ENCODE measurements at places on chromosomes 7 and 10.

- DNase-seq = no peak
Observed at GRCh38 chr7:33157311-33157710, 27.9 kb downstream of the BBS9 start.

DNA sequence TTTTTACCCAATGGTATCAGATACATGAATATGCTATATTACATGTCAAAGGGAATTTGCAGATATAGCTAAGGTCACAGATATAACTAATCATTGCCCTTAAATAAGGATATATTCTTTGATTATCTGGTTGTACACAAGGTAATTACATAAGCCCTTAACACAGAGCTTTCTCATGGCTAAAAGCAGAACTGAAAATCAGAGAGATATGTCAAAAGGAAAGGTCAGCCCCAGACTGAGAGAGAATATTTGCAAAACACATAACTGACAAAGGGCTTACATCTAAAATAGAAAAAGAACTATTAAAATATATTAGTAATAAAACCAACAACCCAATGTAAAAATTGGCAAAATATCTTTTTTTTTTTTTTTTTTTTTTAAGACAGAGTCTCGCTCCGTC, 1029.5 kb upstream of the LRRN3 start:
- no peak for DNase-seq

DNA sequence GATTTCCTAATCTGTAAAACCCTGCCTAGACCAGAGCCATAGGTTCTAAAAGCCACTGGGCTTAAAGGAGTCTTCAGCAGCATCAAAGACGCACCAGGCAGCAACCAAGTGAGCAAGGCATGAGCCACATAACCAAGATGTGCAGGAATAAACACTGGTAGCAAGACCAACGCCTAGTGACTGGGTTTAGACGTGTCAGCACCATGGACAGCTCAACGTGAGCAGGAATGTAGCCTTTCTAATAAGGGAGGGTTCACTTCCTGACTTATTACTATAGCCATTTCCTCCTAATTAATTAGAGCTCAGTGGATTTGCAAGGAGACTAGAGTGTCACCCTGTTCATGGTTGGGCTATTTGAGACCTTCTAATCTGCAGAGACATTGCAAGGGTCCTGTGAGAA, 223.7 kb downstream of the LHFPL3 start:
- DNase-seq = peak; percentile 70

DNA sequence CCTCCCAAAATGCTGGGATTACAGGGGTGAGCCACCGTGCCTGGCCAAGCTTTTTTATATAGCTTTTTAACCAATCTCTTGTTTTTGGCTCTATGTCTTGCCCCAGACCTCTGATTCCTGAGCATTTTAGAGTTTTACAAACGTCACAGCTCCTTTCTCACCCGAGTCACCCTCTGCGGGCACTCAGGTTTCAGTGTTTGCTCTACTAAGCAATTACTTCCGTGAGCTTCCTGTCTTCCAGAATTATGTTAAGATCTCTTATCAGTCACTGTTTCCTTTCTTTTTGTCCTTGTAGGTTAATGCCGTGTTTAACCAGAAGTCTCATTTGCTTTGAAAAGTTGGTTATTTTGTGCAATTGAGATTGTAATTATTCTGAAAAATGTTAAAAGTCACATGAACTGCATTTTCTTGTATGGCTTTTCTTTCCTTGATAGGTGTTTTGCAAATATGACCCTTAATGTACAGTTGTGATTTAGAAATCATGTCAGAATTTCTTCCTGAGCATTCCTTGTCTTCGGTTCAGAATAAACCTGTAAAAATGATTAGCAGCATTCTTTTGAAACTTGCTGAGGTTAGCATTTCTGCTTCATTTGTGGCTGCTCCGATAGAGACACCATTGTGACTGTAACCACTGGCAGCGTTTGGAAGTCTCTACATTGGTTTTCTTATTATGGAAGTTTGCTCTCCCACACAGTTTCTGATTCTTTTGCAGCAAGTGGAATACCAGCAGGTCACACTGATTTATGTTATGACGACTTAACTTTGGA, 4.5 kb upstream of the HKDC1 start:
- DNase-seq = no peak

- DNase-seq = no peak
Observed at GRCh38 chr10:51897560-51897959, 198.2 kb upstream of the CSTF2T start.

DNA sequence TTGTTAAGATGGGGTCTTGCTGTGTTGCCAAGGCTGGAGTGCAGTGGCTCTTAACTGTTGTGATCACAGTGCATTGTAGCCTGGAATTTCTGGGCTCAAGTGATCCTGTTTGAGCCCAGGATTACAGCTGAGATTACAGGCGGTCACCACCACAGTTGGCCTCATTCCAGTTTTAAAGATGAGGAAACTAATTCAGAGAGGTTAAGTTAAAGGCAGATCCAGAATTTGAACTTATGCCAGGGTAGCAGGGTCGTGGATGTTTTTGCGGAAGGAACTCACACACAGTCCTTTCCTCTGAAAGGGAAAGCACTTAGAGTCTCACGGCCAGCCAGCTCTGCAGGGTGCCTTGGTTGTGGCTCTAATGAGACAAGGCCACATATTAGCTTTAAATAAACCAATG, 84.7 kb downstream of the MMRN2 start:
- peak; percentile 73 for DNase-seq

GRCh38 chr7:69800495-69800894, 202.2 kb downstream of the AUTS2 start:
- peak; percentile 69 for DNase-seq

- DNase-seq = peak; percentile 25
Observed at GRCh38 chr7:2040893-2041270, 191.9 kb downstream of the MAD1L1 start.

- DNase-seq = no peak
Observed at GRCh38 chr10:58439632-58440364, 54.6 kb downstream of the TFAM start.

GRCh38 chr7:66150471-66150870, 35.8 kb downstream of the CRCP start:
- DNase-seq = peak; percentile 46

DNA sequence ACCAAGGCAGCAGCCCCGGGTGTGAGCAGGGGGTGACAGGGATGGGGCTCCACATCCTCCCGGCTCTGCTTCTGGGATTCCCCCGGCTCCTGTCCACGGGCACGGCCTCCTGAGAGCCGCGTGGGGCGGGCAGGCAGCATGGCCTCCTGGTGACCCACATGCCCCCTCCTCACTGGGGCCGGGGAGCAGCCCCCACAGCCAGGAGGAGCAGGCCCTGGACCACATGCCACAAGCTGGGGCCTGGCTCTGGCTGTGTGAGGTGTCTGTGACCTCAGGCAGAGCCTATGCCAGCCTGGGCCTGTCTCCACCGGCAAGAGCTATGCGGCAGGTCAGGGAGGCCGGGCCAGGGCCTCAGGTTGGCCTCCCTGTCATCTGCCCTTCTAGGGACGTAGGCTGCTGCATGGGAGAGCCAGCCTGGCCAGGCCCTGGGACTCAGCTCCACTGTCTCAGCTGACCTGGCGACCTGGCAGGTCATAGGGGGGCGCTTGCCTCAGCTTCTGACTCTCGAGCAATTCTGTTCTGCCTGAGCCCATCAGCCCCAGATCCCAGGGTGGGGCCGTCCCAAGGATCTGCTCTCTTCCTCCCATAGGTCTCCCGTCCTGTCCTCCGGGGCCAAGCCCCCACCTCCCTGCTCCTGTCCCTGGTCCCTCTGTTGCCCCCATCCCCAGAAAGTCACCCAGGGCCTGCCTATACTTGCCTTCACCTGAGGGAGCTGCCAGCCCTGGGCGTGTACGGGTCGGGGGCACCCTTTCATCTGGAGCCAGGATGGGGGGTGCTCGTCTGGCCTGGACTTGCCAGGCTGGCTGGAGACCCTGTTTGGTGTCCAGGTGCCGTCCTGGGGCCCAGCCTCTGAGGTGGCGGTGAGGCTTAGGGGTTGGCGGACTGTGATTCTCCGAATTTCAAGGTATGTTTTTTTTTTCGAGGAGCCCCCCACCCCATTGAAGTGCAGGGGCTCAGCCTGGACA, 3.9 kb upstream of the TMEM184A start:
- no peak for DNase-seq

DNA sequence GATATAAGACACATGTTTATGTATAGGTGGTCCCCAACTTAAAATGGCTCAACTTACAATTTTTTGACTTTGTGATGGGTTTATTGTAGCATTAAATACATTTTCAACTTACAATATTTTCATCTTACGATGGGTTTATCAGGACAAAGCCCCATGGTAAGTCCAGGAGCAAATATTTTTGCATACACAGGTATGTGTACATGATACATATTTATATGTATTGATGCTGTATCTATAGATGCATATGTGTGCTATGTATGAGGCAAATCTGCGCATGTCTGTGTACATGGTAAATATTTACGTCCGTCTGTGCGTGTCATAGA, 664 bp upstream of the UBE3C start:
- DNase-seq = no peak

GRCh38 chr10:98255146-98255877, 12.7 kb downstream of the LOXL4 start:
- DNase-seq = no peak

- no peak for DNase-seq
Observed at GRCh38 chr7:51013861-51014511, 231.3 kb upstream of the GRB10 start.

DNA sequence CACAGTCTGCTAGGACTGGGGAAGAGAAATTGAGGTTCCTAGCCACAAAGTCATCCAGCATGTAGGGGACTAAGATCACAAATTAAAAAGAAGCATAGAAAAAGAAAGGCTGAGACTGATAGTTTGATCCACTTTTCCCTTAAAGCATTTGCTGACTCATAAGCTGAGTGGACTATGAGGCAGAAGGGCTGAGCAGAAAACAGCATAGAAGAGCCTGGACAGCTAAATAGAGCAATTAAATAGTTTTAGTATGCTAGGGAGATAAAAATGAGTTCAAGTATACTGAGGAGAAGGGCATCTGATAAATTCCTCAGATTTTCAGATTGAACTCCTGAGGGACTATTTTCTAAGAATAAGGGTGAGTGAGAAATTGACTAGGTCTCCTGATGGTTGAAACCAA, 155.9 kb upstream of the EGR2 start:
- no peak for DNase-seq

- DNase-seq = no peak
Observed at GRCh38 chr7:155428171-155428834, 29.6 kb upstream of the EN2 start.

GRCh38 chr7:21269021-21269420, 158.9 kb upstream of the SP4 start:
- no peak for DNase-seq

DNA sequence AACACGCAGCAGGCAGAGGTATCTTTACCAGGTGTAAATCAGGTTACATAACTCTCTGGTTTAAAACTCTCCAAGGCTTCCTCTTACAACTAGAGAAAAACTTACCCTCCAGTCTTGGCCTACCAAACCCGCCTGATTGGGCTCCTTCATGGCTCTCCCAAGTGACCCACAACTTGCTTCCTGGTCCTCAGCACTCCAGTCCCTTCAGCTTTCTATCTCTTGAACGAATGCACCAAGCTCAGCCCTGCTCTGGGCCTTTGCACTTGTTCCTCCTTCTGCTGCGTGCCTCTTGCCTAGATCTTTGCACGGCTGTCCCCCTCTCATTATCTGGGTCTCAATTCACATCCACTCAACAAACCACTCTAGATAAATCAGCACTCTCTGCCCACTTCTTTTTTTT, 32.7 kb upstream of the DLD start:
- peak; percentile 20 for DNase-seq

DNA sequence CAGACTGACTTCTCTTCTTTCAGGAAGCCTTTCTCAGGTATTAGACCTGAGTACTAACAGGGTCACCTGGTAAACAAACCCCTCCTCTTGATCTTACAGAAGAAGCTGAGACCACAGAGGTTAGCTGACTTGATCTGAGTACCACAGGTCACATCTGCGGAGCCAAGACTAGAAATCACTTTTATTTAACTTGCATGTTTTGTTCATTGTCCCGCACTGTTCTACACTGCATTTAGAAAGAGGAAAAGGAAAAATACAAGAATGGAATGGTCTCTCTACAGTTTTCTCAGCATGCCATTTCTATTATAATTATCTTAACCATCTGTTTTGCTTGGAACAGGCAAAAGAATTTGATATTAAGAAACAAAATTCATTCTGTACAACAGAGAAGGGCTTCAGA, 245.6 kb upstream of the ETV1 start:
- DNase-seq = no peak

DNA sequence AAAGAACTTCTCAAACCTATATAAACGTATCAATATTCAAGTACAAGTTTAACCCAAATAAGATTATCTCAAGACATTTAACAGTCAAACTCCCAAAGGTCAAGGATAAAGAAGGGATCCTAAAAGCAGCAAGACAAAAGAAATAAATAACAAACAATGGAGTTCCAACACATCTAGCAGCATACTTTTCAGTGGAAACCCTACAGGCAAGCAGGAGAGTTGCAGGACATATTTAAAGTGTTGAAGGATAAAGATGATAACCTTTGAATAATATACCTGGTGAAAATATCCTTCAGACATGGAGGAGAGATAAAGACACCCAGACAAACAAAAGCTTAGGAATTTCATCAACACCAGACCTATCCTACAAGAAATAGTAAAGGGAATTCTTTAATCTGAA, 82.8 kb downstream of the TES start:
- no peak for DNase-seq

GRCh38 chr10:17225808-17226207, 2.2 kb upstream of the VIM start:
- DNase-seq = no peak

- DNase-seq = no peak
Observed at GRCh38 chr10:77309509-77309908, 328.1 kb downstream of the KCNMA1 start.

GRCh38 chr7:117902314-117902889, 29.2 kb upstream of the CTTNBP2 start:
- DNase-seq = no peak

GRCh38 chr10:77281719-77282118, 355.9 kb downstream of the KCNMA1 start:
- peak; percentile 54 for DNase-seq

GRCh38 chr10:15395935-15396334, 24.8 kb upstream of the FAM171A1 start:
- no peak for DNase-seq

GRCh38 chr7:32518534-32519140, 23.3 kb downstream of the AVL9 start:
- DNase-seq = peak; percentile 73

- peak; percentile 61 for DNase-seq
Observed at GRCh38 chr10:14879124-14879927, 660 bp downstream of the SUV39H2 start.

DNA sequence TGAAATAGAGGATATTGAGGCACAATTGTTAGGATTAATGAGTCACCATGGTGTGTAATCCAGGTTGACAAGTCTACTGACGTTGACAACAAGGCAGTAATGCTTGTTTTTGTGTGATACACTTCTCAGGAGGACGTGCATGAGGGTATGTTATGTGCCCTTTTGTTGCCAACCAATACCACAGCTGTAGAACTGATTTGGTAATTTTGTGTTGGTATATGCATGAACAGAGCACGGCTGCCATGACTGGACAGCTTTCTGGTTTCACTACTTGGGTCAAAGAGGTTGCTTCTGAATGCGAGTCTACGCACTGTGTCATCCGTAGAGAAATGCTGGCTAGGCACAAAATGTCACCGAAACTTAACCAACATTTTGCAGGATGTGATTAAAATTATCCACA, 32.9 kb downstream of the PHTF2 start:
- no peak for DNase-seq

Data from hematopoietic multipotent progenitor cell treated with erythropoietin and hydrocortisone succinate and interleukin-3 and kit ligand, for 4 days (in vitro differentiated cells).